ENCODE measurements at places on chromosomes 12 and 14.

- peak; percentile 58 for DNase-seq
Measured at GRCh38 chr12:45730348-45731189, 1.1 kb downstream of the ARID2 start.

DNA sequence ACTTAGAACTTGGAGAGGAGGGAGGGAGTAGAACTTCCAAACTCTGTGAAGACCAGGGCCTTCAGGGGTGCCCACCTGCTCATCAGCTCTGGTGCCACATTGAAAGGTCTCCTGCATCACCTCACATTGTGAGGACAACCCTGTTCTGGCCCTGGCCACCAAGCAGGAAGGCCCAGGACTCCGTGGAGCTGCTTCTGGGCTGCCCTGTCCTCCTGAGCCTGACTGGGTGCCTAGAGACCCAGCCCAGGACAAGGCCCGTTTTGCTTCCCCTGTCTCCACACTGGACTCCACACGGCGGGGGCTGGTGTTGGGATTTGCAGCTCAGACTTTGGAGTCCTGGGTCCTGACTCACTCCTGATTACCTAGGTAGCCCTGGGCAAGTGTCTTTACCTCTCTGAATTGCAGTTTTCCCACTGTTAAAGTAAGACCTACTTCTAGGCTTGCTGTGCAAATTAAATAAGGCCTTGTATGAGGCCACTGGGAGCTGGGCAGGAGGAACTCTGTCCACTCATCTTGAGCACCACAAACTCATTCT is 12.5 kb upstream of the KRT82 start:
- DNase-seq: no peak

DNA sequence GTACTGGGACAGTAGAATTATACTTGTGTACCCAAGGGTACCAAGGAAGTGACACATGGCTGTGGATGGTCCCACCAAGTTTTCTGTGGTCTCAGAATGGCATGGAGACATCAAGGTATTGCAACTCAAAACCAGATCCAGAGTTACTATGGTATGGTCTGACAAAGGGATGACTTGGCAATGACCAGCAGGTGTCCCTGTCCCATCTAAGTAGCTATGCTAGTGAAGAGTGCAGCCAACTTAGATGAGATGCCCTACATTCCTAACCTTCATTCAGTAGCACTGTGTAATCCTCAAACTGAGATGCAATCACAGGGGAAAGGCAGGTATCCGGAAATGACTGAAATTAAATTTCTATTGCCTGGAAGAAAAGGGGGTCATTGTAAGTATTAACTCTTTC is 188.7 kb upstream of the TMEM260 start:
- no peak for DNase-seq

- no peak for DNase-seq
Measured at GRCh38 chr12:112000820-112001219, 12.1 kb downstream of the TMEM116 start.

- DNase-seq: no peak
Measured at GRCh38 chr14:50425816-50426215, 29.1 kb upstream of the CDKL1 start.

GRCh38 chr12:112347581-112347982 is 34.6 kb downstream of the HECTD4 start:
- no peak for DNase-seq

GRCh38 chr12:13146336-13146938 is 43.0 kb upstream of the GSG1 start:
- no peak for DNase-seq

GRCh38 chr12:128259556-128260070 is 7.4 kb upstream of the TMEM132C start:
- no peak for DNase-seq

DNA sequence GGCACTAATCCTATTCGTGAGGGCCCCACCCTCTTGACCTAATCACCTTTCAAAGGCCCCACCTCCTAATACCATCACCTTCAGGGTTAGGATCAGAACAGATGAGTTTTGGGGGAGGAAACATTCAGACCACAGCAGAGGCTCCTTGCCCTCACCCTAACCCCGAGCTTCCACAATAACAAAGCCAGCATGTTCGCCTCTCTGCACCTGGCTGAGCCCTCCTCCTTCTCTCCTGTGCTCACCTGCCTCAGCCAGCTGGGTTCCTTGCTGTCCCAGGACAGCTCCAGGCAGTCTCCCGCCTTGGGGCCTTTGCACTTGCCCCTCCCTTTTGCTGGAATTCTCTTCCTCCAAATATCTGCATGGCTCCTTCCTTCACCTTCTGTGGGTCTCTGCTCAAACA is 9.7 kb upstream of the RAN start:
- no peak for DNase-seq

GRCh38 chr12:71195338-71195896 is 37.6 kb upstream of the TSPAN8 start:
- DNase-seq: peak; percentile 28

GRCh38 chr14:51284241-51284640 is 44.2 kb downstream of the TMX1 start:
- DNase-seq: no peak

DNA sequence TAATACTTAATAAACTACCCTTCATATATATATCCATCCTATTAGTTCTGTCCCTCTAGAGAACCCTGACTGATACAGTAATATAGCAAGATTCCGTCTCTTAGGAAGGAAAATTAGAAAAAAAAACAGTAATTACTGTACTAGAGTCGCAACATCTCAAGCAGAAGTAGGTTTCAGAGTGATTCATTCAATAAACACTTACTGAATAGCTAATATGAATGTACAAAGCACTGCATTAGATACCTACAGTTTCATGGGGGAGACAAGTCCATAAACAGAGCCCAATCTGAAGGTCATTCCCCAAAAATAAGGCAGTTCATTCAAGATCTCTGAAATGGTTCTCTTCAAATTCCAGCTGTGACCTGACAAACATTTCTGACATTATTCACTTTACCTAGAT is 9.9 kb downstream of the CERS5 start:
- no peak for DNase-seq
